ENCODE measurements at places on chromosomes 7 and 10.

- H3K27me3 ChIP-seq, result peaks cover 11% of the 10 kb centered on the region
- DNase-seq, result no peak
- no peaks in the 10 kb centered on the region for H3K4me1 ChIP-seq
Observed at GRCh38 chr7:37817591-37817960, 30.8 kb upstream of the NME8 start.

GRCh38 chr10:93068411-93069244 lies 5.1 kb upstream of the CYP26A1 start:
- no peak for DNase-seq
- no peaks in the 10 kb centered on the region for H3K36me3 ChIP-seq
- peak overlapping the region; percentile 11 for H3K4me3 ChIP-seq
- H3K27me3 ChIP-seq, result peaks cover 84% of the 10 kb centered on the region

DNA sequence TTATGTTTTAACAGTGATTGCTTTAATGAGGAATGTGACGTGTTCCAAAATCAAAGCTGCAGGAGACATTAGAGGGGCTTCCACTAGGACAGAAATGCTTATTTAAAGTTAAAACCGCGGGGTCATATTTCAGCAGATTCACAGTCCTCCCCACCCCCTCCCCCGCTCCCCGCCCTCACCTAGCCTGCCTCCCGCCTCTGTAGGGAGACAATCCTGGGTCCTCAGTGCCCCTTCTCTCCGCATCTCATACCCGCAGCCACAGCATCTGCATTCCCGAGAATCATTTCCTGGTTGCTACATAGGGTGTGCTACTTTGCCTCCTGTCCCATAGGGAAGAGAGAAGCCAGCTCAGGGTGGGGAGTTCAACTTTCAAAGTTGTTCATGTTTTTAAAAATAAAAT lies 3.1 kb upstream of the DRGX start:
- no peaks in the 10 kb centered on the region for H3K36me3 ChIP-seq
- H3K27me3 ChIP-seq, result peaks cover 67% of the 10 kb centered on the region
- DNase-seq, result no peak
- no peak overlapping the region for H3K27ac ChIP-seq

- no peaks in the 10 kb centered on the region for H3K36me3 ChIP-seq
- no peak overlapping the region for H3K27ac ChIP-seq
- H3K4me3 ChIP-seq, result no peak overlapping the region
- no peak for DNase-seq
- peaks cover 7% of the 10 kb centered on the region for H3K27me3 ChIP-seq
Observed at GRCh38 chr10:25766687-25767221, 167.3 kb upstream of the MYO3A start.

DNA sequence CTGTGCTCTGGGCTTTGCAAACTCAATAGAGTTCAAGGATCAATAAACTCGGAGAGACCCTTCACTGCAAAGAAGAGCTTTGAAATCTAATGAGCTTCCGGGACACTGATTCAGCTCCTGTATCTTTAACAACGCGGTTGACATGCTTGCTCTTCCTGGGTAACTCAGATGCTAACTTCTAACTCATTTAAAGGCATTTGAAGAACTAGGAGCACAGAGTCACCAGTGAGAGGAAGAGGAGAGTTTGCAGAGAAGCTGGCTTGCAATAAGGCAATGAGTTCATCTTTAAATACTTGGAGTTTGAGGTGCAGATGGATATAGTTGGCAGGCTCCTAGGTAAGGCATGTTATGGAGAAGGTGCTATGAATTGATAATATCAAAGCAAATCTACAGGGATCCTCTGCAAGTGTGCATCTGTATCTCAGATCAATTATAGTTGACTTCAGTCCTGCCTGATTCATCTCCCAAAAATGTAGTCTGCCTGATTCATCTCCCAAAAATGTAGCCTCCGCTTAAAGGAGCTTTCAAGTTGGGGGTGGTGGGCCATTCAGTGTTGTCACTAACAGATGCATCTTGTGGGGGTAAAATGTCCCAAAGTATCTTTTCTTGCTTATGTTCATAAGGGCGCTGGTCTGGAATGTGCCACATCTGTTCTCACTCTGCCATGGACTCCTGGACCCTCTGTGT lies 182.5 kb upstream of the PRSS58 start:
- no peaks in the 10 kb centered on the region for H3K36me3 ChIP-seq
- no peak for DNase-seq
- H3K27me3 ChIP-seq, result peaks cover 5% of the 10 kb centered on the region

DNA sequence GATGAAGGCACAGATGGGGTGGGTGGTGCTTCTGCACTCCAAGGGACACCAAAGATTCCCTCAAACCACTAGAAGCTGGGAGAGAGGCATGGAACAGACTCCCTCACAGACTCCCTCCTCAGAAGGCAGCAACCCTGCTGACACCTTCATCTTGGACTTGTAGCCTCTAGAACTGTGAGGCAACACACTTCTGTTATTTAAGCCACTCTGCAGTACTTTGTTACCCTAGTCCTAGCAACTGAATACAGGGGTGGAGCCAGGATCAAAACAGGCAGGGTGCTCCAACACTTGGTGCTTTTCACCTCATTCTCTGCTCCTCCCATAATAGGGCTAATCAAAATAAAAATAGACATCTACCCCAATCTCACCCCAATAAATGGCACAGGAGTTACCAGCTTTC lies 2.3 kb upstream of the GSTO1 start:
- peaks cover 7% of the 10 kb centered on the region for H3K36me3 ChIP-seq
- DNase-seq, result peak; percentile 53
- peaks cover 19% of the 10 kb centered on the region for H3K27me3 ChIP-seq

GRCh38 chr10:61618388-61618961 lies 44.3 kb upstream of the CABCOCO1 start:
- H3K27ac ChIP-seq, result no peak overlapping the region
- DNase-seq, result no peak
- H3K4me1 ChIP-seq, result no peaks in the 10 kb centered on the region
- no peak overlapping the region for H3K4me3 ChIP-seq

DNA sequence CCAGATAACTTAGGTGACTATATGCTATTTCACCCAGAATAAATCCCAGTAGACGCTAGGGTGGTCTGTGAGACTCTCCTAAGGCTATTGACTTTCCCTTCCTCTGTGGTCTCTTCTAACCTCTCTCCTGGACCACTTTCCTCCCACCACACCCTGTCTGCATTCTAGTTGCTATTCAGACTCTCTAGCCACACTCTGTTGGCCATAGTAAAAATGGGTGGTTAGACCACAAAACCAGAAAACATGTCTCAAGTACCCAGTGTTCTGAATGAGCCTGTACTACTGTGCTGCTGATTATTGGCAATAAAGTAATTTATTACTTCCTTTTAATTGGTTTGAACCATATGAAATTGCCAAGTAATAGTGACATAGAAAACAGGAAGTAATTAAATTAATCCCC lies 240.8 kb downstream of the KIF20B start:
- H3K27ac ChIP-seq, result no peak overlapping the region
- no peaks in the 10 kb centered on the region for H3K36me3 ChIP-seq
- H3K4me3 ChIP-seq, result no peak overlapping the region
- H3K27me3 ChIP-seq, result no peaks in the 10 kb centered on the region
- H3K4me1 ChIP-seq, result peaks cover 2% of the 10 kb centered on the region

GRCh38 chr7:117269417-117269816 lies 53.4 kb downstream of the WNT2 start:
- DNase-seq, result no peak
- no peaks in the 10 kb centered on the region for H3K27me3 ChIP-seq
- no peak overlapping the region for H3K27ac ChIP-seq
- H3K4me3 ChIP-seq, result no peak overlapping the region
- no peaks in the 10 kb centered on the region for H3K36me3 ChIP-seq

DNA sequence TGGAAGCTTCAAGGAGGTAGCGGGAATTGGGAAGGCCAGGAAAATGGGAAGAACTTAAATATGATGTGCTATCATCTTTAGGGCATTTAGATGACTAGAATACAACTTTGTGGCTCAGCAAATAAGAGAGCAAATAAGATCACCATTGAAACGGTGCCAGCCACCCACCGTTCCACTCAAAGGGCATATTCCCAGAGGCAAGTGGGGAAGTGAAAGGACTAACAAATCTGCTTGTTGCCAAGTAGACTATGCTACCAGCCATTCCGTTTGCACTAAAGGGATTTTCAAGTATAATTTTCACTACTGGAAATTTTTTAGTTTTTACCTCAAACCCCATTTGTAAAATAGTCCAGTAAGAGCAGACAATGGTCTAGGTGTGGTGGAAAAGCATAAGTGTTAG lies 4.0 kb upstream of the PPP1R3C start:
- H3K36me3 ChIP-seq, result no peaks in the 10 kb centered on the region
- peaks cover 42% of the 10 kb centered on the region for H3K27me3 ChIP-seq
- H3K4me1 ChIP-seq, result peaks cover 5% of the 10 kb centered on the region
- no peak overlapping the region for H3K4me3 ChIP-seq
- H3K27ac ChIP-seq, result no peak overlapping the region

DNA sequence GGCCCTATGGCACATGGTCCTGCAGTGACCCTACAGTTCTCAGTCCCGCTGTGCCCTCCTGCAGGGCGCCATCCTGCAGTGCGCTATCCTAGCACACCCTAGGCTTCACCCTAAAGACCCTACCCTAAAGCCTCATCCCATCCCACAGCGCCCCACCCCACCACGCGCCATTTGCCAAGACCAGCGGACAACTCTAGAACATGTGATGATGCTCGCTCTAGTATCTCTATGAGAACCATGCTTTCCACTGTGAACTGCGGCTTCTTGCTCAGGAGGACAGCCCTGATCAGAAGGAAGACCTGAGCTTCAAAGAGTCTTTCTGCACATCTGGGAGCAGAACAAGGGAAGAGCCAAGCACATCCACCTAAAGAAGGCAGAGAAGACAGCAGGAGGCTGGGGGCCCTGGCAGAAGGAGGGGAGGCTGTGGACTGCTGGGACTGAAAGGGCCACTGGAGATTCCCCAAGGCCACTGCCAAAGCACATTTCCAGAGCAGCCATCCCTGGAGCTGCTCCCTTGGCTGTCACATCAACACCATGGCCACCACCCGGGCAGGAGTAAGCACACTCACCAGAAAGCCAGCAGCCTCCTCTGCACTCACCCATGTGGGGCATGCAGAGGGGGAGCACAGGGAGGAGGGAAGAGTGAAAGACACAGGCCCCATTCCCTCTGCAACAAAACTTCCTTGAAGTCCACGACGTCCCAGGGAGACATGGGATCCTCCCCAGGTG lies 134.1 kb downstream of the TNS3 start:
- H3K27ac ChIP-seq, result no peak overlapping the region
- no peaks in the 10 kb centered on the region for H3K4me1 ChIP-seq
- no peaks in the 10 kb centered on the region for H3K36me3 ChIP-seq
- H3K4me3 ChIP-seq, result no peak overlapping the region

GRCh38 chr10:80540981-80541750 lies 3.5 kb downstream of the SH2D4B start:
- H3K27ac ChIP-seq, result no peak overlapping the region
- H3K4me3 ChIP-seq, result no peak overlapping the region
- H3K36me3 ChIP-seq, result peaks cover 4% of the 10 kb centered on the region

DNA sequence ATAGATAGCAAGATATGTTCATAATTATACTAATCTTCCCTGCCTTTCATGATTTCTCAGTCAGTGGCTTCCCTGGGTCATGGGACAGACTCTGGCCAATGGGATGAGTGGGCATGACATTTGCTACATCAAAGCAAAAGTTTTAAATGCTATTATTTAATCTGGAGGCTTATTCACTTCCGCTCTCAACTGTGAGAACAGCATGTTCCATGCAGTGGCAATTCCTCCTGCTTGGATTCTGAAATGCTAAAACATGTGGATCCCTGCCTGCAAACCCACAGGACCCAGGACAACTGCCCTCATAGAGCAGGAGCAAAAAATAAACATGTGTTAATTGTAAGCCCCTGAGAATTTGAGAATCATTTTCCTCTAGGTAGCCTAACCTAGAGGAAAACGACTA lies 1412.4 kb upstream of the CELF2 start:
- DNase-seq, result no peak
- H3K27me3 ChIP-seq, result no peaks in the 10 kb centered on the region
- no peak overlapping the region for H3K27ac ChIP-seq
- H3K4me1 ChIP-seq, result no peaks in the 10 kb centered on the region

- no peaks in the 10 kb centered on the region for H3K4me1 ChIP-seq
- no peaks in the 10 kb centered on the region for H3K27me3 ChIP-seq
- H3K27ac ChIP-seq, result no peak overlapping the region
Observed at GRCh38 chr10:77592946-77593636, 44.5 kb downstream of the KCNMA1 start.

DNA sequence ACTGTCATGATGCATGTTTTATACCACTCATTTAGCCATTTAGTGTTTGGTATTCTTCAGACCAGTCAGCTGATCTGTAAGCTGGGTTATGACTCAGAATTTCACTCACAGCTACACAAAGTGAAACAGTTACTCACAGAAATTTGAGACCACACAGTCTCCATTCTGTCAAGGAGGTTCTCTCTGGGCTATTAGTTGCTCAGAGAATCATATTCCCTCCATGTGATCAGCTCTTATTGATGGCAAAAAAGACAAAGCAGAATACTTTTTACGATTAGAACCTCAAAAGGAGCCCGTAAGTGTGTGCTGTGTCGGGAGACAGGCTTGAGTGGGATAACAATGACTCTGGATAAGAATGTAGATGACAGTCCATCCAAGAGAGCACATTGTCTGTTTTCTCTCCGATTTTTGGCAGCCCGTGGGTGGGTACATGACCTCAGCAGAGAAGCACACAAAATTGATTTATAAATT lies 277.6 kb upstream of the SORCS1 start:
- H3K4me1 ChIP-seq, result no peaks in the 10 kb centered on the region
- DNase-seq, result no peak
- H3K27ac ChIP-seq, result no peak overlapping the region

DNA sequence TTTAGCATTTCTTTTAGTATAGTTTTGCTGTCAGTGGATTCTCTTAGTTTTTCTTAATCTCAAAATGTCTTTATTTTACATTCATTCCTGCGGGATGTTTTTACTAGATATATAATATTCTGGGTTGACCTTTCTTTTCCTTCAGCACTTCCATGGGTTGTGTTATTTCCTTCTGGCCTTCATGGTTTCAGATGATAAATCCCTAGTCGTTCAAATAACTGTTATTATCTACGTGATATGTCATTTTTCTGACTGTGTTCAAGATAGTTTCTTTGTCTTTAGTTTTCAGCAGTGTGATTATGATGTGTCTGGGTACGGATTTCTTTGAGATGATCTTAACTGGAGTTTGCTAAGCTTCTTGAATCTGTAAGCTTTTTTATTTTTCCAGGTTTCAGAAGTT lies 75.7 kb upstream of the ELN start:
- H3K4me3 ChIP-seq, result no peak overlapping the region
- no peak for DNase-seq

GRCh38 chr10:79319115-79319771 lies 28.0 kb upstream of the PPIF start:
- H3K27me3 ChIP-seq, result peaks cover 3% of the 10 kb centered on the region
- H3K4me3 ChIP-seq, result peak overlapping the region; percentile 76
- DNase-seq, result no peak
- H3K36me3 ChIP-seq, result peaks cover 21% of the 10 kb centered on the region
- peaks cover 81% of the 10 kb centered on the region for H3K4me1 ChIP-seq

All from activated CD4-positive, alpha-beta T cell treated with anti-CD3 and anti-CD28 coated beads, Interleukin-2, amount 10 ng/mL, durations not matched to agents 24 days and 14 days (primary cell).